ENCODE measurements at places on chromosomes 11 and 22.

DNA sequence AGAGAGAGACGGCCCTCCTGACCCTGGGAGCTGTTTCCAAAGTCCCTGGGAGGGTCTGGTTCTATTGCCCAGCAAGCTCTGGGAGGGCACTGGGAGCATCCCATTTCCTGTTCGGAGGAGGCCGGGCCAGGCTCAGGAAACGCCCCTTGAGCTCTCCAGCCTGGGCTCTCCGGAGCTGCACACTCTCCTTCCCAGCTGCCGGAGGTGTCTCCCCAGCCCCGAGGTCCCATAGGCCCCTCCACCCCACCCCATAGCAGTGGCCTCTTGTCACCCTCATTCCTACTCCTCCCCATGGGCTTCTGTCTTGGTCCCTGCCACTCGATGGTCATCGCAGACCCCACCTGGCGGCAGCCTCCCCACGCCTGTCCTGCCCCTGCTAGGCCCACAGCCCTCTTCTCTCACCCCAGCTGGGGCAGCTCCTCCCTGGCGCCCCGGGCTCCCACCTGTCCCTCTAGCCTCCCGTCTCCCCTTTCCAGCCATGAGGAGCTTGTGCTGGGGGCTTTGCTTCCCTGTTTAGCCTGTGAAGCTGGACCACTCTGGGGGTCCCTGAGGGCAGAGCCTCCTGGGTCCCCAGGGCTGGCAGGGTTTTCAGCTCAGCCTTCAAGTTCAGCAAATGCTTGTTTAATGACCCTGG lies 2.8 kb downstream of the TSPAN32 start:
- DNase-seq, result peak; percentile 12

DNA sequence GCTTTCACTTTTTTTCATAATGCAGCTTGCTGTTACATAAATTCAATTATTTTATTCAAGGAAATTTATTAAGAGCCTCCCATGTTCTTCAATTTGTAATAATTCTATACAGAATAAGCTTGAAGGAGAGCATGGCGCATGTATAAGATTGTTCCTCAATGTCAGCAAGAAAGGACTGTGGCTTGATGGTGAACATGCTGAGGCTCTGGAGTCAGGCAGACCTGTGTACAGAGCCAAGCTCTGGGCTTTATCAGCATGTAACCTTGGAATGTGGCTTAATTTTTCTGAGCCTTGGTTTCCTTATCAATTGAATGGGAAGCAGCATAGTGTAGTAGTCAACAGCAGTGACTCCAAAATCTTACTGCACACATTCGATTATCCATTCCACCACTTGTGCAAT lies 92.4 kb downstream of the JRKL start:
- DNase-seq, result no peak

- DNase-seq, result no peak
These were observed 7.0 kb downstream of the C11orf16 start for GRCh38 chr11:8925711-8926110.

GRCh38 chr11:23846902-23847422 lies 649.9 kb upstream of the LUZP2 start:
- no peak for DNase-seq

- no peak for DNase-seq
These were observed 119.7 kb downstream of the RCN1 start for GRCh38 chr11:32210556-32210955.

DNA sequence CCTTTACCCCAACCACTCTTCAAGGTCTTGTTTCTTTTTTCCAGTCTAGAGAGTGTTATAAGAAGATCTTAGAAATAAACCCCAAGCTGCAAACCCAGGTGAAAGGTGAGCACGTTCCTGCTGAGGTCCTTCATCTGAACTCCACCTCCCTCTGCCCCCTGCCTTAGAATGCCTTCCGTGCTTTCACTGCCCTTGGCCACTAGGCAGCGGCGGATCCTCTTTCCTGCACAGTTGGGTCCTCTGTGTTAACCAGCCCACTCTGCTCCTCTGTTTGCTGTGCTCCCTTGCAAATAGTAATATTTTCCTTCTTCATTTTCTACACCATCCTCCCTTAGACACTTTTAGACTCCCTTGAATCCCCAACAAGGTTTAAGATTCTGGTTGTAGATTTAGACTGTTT lies 24.3 kb downstream of the TTC12 start:
- no peak for DNase-seq

GRCh38 chr11:74736031-74736430 lies 4.8 kb upstream of the CHRDL2 start:
- no peak for DNase-seq

- no peak for DNase-seq
These were observed 385 bp upstream of the SCO2 start for GRCh38 chr22:50525858-50526107.

DNA sequence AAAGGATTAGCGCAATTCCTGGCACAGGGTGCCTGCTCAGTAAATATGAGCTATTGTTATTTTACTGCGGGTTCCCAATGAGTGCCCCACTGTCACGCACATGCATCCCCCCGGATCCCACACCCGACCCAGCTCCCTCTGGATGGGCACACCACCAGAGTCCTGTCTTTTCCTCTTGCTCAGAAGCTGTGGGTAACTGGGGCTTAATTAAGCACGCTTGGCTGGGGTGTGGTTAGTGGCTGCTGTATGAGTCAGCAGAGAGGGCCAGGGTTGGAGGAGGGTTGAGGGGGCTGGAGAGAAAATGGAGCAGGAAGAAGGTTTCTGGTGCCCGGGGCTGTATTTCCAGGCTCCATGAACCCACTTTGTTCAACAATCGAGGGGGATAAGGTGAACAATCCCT lies 30.3 kb upstream of the NECTIN1 start:
- peak; percentile 8 for DNase-seq

DNA sequence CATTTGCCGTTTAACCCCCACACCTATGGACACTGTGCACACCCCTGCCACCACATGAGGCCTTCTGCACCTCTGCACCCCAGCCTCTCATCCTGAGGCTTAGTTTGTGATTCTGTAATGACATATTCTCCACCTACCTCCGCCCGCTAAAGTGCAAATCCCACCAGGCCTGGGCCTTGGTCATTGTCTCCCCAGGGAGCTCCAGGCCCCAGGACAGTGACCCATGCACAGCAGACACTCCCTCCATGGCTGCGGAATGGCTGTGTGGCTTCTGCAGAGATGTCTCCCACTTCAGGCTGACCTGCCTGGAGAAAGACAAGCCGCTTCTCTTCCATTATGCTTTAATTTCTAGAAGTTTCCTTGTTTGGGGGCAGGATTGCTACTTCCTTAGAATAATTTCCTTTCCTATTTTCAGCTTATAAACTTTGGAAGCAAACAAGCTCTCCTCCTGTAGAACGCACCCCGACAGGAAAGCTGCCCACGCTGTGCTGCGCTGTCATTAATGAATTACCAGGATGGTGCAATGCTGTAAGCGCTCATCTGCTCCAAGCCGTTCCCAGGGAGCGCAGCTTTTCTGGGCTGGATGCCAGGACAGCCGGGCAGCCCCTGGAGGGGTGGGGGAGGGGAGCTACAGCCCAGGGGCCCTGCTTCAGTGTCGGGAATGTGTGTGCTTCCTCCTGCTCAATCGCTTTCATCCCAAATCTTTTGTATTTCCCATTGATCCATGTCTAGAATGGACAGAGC lies 618.0 kb downstream of the BRD1 start:
- peak; percentile 1 for DNase-seq

GRCh38 chr11:117752721-117753237 lies 44.2 kb downstream of the DSCAML1 start:
- DNase-seq, result no peak

GRCh38 chr22:19503869-19504268 lies 20.3 kb downstream of the CLDN5 start:
- no peak for DNase-seq

DNA sequence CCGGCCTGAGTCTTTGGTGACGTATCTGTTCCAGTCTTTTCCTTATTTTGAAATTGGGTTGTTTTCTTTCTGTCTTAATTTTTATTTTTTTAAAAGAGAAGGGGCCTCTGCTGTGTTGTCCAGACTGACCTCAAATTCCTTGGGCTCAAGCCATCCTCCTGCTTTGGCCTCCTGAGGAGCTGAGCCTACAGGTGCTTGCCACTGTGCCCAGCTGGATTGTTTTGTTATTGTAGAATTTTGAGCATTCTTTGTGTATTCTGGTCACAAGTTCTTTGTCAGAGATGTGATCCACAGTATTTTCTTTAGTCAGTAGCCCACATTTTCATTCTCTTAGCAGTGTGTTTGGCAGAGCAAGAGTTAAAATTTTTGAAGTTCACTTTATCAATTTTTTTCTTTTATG lies 100.1 kb downstream of the ATXN10 start:
- no peak for DNase-seq

GRCh38 chr11:17585911-17586695 lies 39.0 kb downstream of the OTOG start:
- no peak for DNase-seq

- no peak for DNase-seq
These were observed 46.1 kb upstream of the JAM3 start for GRCh38 chr11:134022748-134023147.

GRCh38 chr22:27809700-27810608 lies 8.4 kb upstream of the MN1 start:
- DNase-seq, result no peak

DNA sequence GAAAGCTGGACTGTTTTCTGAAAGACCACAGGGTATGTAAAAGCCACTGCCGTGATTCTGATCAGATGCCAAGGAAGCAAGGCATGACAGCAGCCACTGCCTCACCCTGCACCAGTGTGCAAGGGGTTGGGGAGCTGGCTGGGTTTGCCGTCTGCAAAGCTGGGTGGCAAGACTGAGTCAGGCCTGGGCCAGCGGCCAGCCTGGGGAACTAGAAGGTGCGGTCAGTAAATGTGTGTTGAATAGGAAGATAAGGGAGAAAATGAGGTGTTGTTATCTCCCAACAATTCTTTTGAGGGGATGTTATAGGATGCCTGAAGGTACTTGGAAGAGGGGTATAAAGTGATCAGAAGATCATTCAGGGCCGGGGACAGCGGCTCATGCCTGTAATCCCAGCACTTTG lies 8.0 kb downstream of the VSTM5 start:
- no peak for DNase-seq

DNA sequence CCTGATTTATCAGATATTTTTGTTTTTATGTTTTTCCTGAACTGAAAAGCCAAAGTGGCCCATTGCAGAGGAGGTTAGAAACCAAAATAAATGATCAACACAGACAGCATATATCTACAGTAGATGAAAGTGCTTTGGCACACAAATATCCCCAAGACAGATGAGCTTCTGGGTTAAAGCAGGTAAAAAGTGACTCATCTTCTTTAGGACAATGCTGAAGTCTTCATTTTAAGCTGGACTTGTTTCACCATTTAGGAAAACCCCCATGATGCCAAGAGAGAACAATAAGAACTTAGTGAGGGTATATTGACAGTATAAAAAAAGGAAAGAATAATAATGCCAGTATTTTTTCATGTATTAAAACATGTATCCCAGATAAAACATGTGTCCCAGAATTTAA lies 100.8 kb upstream of the OR9G4 start:
- DNase-seq, result no peak

- DNase-seq, result peak; percentile 63
These were observed 30.9 kb upstream of the PARVB start for GRCh38 chr22:43993072-43993760.

- DNase-seq, result peak; percentile 57
These were observed 6.3 kb upstream of the KCNJ5 start for GRCh38 chr11:128884703-128885338.

DNA sequence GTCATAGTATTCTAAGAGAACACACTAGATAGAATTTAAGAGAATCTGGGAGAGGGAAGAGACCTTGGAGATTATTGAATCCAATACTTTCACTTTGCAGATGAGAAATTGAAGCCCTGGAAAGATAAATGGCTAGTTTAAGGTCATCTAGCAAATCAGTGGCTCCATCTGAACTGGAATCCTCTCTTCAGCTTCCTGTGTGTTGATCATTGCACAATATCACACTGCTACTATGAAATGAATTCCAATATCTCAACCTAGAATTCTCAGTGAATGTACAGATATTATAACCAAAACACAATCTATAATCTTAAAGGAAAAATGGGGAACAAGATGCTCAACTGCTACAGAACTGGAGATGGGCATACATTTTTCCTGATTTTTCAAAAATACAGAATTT lies 44.1 kb downstream of the DCUN1D5 start:
- no peak for DNase-seq

DNA sequence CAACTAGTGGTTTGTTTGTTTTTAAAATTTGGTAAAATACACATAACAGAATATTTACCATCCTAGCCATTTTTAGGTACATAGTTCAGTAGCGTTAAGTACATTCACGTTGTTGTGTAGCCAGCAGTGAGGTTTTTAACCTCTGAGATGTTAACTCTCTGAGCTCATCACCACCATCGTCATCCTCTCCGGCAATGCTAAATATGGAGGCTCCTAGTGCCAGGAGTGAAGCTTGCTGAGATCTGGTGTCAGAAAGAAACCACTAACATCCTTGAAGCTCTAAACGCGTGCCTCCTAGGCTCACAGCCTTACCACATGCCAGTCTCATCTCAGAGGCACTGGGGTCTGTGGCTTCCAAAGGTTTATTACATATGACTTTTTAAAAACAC lies 330.2 kb upstream of the B3GAT1 start:
- DNase-seq, result no peak

DNA sequence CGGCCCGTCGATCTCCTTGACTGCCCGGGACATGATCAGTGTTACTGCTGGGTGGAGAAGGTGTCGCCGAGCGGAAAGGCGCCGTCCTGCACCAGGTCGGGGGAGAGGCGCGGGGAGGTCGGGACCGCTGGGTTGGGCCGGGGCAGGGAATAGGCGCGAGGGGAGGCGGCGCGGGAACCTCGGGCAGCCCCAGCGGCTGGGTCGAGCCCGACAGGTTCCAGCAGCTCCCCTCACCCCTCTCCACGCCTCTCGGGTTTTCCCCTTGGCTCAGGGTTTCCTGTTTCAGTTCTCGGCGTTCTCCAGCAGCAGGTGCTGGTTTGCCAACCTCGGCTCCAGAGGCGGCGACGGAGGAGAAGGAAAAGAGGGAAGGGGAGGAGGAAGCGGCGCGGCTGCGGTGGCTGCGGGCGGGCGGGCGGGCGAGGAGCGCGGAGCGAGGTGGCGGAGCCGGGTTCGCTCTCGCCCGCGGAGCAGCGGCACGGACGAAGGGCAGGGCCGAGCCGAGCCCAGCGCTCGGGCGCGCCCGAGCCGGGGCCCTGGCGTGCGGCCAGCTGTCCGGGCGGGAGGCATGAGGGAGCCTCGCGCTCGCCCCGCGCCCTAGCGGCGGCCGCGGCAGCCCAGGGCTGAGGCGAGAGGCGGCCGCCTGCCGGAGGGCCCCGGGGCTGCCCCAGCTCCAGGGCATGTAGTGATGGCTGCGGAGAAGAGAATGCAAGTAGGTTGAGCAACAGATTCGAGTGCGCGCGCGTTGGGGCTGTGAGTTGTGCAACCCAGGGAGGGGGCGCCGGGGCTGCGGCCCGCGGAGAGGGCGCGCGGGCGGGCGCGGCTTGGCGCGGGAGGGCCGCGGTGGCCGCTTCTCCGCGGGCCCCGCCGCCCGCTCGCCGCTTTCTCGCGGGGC lies at the start of gene ZC3H12C:
TSS of gene ZC3H12C (plus strand) at position 878 of the 892 bp plus-strand sequence. CDS start 20 bp downstream, outside the sequence.
- peak; percentile 77 for DNase-seq
